ENCODE measurements at places on chromosomes 12 and 14.

GRCh38 chr14:22118899-22119477, 445.4 kb upstream of the OR4E1 start:
- no peak for DNase-seq

GRCh38 chr14:72604133-72604532, 289.8 kb downstream of the DPF3 start:
- no peak for DNase-seq

GRCh38 chr12:62919838-62920237, 15.1 kb downstream of the PPM1H start:
- DNase-seq, result no peak

DNA sequence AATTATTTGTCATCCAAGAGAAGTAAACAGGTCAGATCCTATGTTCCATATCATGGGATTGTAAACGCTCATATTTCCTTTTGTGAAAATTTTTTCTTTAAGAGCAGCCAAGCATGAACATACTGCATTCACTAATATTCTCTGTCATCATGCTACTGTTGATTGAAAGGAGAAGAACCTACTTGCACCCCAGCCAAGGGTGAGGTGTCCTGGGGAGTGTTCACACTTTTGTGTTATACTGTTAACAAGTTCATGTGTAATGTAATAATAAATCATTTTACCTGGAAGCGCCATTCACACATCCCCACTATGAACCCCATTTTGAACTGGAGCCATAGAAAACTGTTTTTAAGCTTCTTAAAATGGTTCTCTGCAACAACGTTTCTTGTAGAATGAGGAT, 53.6 kb downstream of the HMGA2 start:
- DNase-seq, result no peak

- DNase-seq, result no peak
Measured at GRCh38 chr12:98893675-98894411, 248.8 kb downstream of the APAF1 start.

DNA sequence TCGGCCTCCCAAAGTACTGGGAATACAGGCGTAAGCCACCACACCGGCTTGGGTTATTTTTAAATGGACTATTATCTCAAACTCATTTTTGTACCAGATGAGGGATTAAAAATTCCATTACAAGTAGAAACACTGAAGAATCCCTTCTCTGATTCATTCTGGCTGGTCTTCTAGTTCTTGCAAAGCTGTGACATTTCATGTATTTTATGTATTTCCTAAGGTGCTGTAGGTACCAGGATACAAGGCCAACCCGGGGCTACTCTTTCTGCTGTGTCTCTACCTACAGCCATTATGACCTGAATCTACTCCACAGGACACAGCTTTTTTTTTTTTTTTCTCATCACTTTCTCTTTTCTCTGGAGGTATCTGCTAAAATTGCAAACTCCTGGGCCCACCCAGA, 24.9 kb downstream of the CPM start:
- no peak for DNase-seq

- DNase-seq, result no peak
Measured at GRCh38 chr14:104112609-104113571, 25.5 kb upstream of the KIF26A start.

DNA sequence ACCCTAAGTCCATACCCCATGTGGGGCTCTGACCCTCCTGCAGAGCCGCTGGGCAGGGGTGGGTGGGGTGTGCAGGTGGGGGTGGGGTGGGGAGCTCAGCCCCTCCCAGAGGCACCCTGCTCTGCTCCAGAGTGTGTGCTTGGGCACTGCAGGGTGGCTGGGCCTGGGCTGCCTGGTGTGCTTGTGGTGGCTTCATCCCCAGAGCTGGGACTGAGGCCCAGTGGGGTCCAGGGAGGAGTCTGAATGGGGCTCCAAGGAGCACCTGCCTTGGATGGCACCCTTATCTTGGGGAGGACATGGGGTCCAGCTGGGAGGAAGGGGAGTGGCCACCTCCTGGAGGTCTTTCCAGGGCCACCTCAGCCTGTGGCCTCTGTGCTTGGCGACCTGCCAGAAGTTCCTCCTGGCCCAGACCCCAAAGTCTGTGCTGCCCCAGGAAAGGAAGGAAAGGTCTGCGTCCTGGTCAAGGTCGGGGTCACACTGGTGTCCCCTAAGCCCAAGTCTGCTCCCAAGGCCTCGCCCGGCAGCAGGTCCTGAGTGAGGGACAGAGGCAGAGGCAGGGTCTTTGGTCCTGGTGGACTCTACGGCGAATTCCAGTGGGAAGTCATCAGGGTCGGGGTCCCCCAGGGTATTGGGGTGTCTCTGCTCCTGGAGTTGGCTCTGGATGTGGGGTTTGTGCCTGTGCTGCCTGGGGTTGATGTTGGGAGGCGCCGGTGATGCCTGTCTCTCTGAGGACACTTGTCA, 373.4 kb downstream of the TMEM121 start:
- DNase-seq, result no peak

DNA sequence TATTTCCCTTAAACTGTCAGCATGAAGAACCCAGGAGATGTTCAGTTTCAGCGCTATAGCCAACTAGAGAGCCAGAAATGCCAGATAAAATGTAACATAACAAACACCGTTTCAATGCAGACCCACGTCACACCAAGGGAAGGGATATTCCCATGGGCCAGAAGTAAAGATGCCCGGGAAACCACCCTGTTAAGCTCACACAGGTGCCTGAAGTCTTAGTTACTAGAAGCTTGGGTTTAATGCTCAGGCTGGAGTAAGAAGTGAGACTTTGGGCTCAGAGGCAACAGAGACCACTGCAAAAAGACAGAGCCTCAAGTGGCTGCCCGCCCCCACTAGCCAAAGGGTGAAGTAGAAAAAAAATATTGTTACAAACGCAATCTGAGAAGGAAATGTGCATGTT, 52.3 kb downstream of the SYNE3 start:
- DNase-seq, result no peak

- DNase-seq, result peak; percentile 16
Measured at GRCh38 chr12:128534906-128535305, 267.9 kb downstream of the TMEM132C start.

DNA sequence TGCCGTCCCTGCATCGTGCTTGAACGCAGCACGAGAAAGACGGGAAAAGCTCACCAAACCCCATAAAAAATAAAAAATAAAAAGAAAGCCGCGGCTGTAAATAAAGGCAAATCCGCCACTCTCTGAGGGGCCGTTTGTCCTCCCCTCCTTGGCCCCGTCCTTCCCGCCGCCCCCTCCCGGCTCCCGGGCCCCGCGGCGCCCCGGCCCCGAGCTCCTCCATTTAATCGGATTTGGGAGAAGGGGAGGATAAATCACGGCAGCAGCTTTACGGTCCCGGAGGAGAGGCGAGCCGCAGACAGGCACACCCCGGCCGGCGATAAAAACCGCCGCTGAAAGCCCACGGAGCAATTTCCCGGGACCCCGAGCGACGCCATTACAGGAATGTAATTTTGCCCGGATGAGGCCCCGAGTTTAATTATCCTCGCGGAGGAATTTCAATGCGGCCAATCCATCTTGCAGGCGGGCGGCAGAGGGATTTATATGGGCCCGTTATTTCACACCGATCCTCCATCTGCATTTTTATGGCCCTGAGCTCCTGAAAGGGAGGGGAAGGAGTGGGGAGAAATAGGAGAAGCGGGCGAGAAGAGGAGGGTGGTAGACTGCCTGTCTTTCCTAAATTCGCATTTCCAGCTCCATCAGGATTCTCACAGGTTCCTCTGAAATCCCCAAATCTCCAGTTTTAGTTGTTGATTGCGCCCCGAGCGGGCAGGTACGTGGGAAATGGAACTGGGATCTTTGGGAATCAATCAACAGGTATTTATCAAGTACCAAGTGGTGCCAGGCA, 1.3 kb upstream of the ATP5MC2 start:
- DNase-seq, result no peak

GRCh38 chr12:128872303-128872702, 19.0 kb downstream of the GLT1D1 start:
- DNase-seq, result no peak

- DNase-seq, result no peak
Measured at GRCh38 chr12:39354955-39355354, 88.0 kb downstream of the KIF21A start.

GRCh38 chr12:105365231-105365630, 34.7 kb downstream of the C12orf75 start:
- no peak for DNase-seq

- DNase-seq, result no peak
Measured at GRCh38 chr12:47034661-47035060, 44.8 kb upstream of the PCED1B start.

DNA sequence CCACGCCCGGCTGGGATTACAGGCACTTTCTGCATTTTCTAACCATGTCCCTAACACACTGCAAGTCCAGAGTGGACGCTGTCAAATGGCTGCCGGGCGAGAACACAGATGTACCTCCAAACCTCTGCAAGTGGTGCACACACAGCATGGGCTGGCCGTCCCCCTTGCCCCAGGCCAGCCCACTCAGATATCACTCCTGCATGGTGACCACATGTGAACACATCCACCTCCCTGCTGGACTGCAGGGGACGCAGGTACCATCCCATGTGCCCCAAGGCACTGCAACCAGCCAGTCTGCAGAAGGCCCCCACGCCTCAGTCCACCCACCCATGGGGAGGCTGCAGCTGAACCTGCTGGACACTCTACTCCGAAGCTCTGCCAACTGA, 14.0 kb downstream of the BRF1 start:
- DNase-seq, result no peak

DNA sequence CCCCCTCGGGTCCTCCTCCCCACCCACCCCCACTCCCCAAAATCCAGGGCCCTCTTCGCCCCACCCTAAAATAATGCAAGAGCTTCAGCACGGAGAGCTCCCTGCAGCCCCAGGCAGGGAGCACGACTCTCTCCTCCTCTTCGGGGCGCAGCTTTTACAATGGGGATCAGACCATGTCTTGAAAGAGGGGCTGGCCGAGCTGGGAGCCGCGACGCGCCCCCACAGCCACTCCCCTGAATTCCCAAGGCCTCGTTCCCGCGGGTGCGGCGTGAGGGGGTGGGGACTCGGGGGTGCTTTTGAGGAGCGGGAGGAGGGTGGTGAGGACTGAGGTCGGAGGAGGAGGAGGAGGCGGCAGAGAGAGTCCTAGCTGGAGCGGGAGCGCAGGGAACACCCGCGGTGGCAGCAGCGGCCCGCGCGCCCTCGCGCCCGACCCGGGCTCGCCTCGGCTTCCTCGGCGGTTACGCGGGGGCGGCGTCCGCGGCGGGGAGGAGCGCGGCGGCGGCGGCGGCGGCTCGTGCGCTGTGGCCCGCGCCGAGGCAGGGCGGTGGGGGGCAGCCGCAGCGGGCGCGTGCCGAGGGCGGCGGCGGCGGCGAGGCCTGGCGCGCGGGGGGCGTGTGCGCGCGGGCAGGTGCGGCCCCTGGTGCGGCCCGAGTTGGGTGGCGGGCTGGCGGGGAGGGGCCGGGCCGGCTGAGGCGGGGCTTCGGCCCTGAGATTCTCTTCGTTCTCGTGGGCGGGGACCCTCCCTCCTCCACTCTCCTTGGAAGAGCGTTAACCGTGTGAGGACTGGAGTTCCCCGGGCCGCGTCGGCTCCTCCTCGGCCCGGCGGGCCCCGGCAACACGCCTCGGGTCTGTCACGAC, at the start of gene ANKS1B:
TSS of gene ANKS1B (minus strand) at position 666 of the 858 bp plus-strand sequence. CDS start 699 bp downstream, outside the sequence.
- no peak for DNase-seq

DNA sequence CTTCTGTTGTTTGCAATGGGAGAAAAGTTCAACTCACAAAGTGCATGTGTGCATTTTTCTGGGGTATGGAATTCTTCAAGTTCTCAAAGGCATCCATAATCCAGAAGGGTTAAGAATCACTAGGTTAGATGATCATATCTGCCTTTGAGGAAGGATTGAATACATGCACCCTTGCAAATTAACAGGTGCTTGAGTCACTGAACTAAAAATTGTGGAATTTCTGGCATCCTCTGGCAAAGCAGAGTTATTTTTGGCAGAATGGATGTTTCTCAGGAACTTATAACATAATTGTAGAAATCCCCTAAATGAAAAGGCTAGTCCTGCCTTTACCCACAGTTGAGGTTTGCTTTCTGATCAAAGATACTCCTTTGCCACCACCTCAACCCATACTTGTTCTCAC, 136.5 kb upstream of the DYRK2 start:
- DNase-seq, result no peak

GRCh38 chr12:53107122-53107521, 3.8 kb downstream of the SOAT2 start:
- no peak for DNase-seq

- DNase-seq, result no peak
Measured at GRCh38 chr14:82641050-82641540, 1107.4 kb upstream of the SEL1L start.
